Mesothelial cell of epicardium (in vitro differentiated cells): ENCODE measurements at places on chromosomes 6 and 20. TPM values are rescaled to one million over a fixed set of nuclear protein-coding genes. Genes with fewer than 3 reads are reported as not detected.

The HFE gene
- 7.0 to 8.3 TPM (median 8.3 TPM) in 3 replicates for total RNA-seq

The ELOVL5 gene
- 109 to 113 TPM (median 110 TPM) in 3 replicates for total RNA-seq

GRCh38 chr20:51650685-51651134 is 108.2 kb upstream of the NFATC2 start:
- H3K4me1 ChIP-seq = peaks cover 13% of the 10 kb centered on the region
- H3K4me3 ChIP-seq = no peak overlapping the region
- peak overlapping the region; percentile 30 for H3K27ac ChIP-seq
- DNase-seq = no peak

The MYLK4 gene
- 0.86 to 0.97 TPM (median 0.89 TPM) in 3 replicates for total RNA-seq

The ECT2L gene
- total RNA-seq = 0.14 to 0.40 TPM (median 0.40 TPM) in 3 replicates

DNA sequence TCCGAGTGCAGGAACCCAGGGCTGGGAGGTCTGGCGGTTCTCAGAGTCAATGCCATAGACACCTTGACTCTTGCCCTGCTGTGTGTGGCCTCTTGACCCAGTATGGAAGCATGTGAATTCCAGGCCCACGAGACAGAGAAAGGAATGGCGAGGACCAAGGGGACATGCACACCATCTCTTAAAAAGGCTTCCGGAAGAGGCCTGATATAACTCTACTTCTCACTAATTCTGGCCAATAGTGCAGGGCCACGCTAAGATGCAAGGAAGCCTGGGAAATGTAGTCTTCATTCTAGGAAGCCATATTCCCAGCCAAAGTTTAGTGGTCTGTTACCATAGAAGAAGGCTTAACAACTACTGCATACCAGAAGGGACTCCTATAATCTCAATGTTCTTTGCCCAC is 177.0 kb upstream of the KCNG1 start:
- H3K36me3 ChIP-seq = no peaks in the 10 kb centered on the region
- no peak overlapping the region for H3K27ac ChIP-seq
- H3K4me1 ChIP-seq = peaks cover 18% of the 10 kb centered on the region
- no peak for DNase-seq
- no peaks in the 10 kb centered on the region for H3K27me3 ChIP-seq

GRCh38 chr6:14787250-14787649 is 458.6 kb upstream of the JARID2 start:
- peaks cover 35% of the 10 kb centered on the region for H3K4me1 ChIP-seq
- DNase-seq = no peak
- no peaks in the 10 kb centered on the region for H3K36me3 ChIP-seq
- H3K4me3 ChIP-seq = no peak overlapping the region
- H3K27ac ChIP-seq = no peak overlapping the region
- H3K27me3 ChIP-seq = peaks cover 12% of the 10 kb centered on the region

DNA sequence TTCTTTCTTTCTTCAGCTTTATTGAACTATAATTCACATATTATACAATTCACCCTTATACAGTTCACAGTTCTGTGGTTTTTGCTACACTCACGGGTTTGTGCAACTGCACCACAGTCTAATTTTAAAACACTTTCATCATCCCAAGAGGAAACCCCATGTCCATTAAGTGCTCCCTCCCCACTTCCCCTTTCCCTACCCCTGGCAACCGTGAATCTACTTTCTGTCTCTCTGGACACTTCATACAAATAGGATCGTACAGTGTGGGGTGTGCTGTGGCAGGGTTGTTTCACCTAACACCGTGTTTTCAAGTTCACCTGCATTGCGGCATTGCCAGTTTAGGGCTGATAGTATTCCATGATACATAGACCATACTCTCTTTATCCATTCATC is 118.8 kb downstream of the PHACTR3 start:
- H3K4me3 ChIP-seq = no peak overlapping the region
- no peaks in the 10 kb centered on the region for H3K27me3 ChIP-seq
- no peak overlapping the region for H3K27ac ChIP-seq
- no peaks in the 10 kb centered on the region for H3K4me1 ChIP-seq
- DNase-seq = no peak
- H3K36me3 ChIP-seq = no peaks in the 10 kb centered on the region

The SLC4A11 gene
- 1.0 to 2.5 TPM (median 1.9 TPM) in 3 replicates for total RNA-seq

The SPATS1 gene
- not detected in 3 replicates for total RNA-seq

DNA sequence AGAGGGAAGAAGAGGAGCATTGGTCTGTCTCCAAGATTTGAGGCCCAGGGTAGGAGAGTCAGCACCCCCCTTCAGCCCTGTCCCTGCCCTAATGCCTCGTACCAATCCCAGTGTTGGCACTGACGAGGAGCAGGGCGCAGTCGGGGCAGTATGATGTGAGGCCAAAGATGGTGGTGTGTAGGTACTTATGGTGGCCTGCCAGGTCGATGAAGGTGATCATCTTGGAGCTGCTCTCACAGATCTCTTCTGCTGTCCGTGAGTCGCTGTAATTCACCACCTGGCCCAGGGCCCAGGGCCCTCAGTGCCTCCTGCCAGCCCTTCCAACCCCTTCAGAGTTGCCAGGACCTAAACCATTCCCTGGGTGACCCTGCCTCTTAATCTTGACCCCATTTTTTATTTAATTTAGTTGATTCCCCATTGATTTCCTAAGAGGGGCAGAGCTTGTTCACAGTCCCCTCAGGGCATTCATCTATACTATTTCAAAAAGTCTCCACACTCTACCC is 4.2 kb downstream of the GTPBP2 start:
- no peaks in the 10 kb centered on the region for H3K27me3 ChIP-seq
- no peak overlapping the region for H3K4me3 ChIP-seq
- H3K27ac ChIP-seq = no peak overlapping the region
- DNase-seq = no peak
- H3K4me1 ChIP-seq = peaks cover 18% of the 10 kb centered on the region

The PGK2 gene
- not detected in 3 replicates for total RNA-seq

- H3K36me3 ChIP-seq = no peaks in the 10 kb centered on the region
- H3K27me3 ChIP-seq = peaks cover 5% of the 10 kb centered on the region
- no peak overlapping the region for H3K27ac ChIP-seq
- H3K4me1 ChIP-seq = no peaks in the 10 kb centered on the region
- no peak overlapping the region for H3K4me3 ChIP-seq
Measured at GRCh38 chr6:168504366-168504765, 63.4 kb downstream of the SMOC2 start.

DNA sequence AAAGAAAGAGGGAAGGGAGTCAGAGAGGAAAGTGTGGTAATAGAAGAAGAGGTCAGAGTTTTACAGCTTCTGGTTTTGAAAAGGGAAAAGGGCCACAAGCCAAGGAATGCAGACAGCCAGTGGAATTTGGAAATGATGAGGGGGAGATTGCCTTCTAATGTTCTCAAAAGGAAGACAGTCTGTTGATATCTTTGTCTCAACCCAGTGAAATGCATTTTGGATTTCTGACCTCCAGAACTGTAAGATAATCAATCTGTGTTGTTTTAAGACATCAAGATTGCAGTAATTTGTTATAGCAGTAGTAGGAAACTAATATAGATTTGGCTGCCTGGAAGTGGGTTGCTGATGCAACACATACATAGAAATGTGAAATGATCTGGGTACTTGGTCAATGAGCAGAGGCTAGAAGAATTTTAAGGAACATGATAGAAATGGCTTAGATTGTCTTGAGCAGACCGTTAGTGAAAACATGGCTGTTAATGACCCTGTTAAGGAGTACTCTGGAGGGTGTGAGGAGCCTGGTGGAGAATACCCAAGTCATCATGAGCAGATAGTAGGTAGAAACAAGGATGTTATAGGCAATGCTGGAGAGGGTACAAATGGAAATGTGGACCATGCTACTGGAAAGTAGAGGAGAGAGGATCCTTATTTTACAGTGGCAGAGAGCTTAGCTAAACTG is 255.8 kb upstream of the RAB32 start:
- H3K4me1 ChIP-seq = peaks cover 7% of the 10 kb centered on the region
- H3K27ac ChIP-seq = no peak overlapping the region
- no peaks in the 10 kb centered on the region for H3K27me3 ChIP-seq
- H3K36me3 ChIP-seq = no peaks in the 10 kb centered on the region
- DNase-seq = no peak

DNA sequence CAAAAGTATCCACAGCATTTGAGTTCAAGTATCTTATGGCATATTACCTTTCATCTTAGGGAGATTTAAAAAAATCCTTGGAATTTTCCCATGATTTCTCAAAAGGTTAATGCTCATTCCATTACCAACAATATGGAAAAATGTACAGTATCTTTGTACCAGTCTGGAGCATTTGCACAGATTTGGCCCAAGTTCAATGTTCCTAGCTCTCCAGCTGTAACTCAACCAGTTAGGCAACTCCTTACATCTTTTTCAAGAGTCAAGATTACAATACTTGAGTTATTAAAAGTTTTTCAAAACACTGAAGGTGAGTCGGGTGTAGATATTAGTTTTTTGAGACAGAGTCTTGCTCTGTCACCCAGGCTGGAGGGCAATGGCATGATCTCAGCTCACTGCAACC is 1.0 kb downstream of the OR2J2 start:
- H3K4me3 ChIP-seq = no peak overlapping the region
- DNase-seq = no peak
- no peak overlapping the region for H3K27ac ChIP-seq
- H3K27me3 ChIP-seq = peaks cover 28% of the 10 kb centered on the region
- H3K36me3 ChIP-seq = no peaks in the 10 kb centered on the region

GRCh38 chr6:106825156-106825555 is 149.4 kb downstream of the CD24 start:
- H3K36me3 ChIP-seq = no peaks in the 10 kb centered on the region
- H3K4me1 ChIP-seq = peaks cover 20% of the 10 kb centered on the region
- DNase-seq = no peak
- no peak overlapping the region for H3K27ac ChIP-seq
- H3K4me3 ChIP-seq = no peak overlapping the region

The TFAP2A gene
- 62.4 to 63.5 TPM (median 63.4 TPM) in 3 replicates for total RNA-seq

The SLC22A1 gene
- total RNA-seq = 1.8 to 2.4 TPM (median 2.0 TPM) in 3 replicates

DNA sequence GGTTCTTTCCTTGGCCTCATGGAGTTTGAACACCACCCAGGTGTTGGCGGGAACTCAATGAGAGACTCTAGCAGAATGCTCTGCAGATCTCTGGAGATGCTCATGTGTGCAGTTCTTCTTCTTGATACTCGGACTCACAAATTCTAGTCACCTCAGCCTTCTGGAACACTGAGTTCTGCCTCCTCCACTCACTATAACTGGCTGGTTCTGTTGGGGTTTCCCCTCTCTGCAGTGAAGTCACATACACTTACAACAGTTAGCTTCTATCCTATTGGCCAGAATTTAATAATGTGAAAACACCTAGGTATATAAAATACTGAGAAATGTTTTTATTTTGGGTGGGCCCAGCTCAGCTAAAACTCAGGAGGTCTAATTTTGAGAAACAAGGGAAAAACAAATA is 109.6 kb upstream of the HIVEP1 start:
- H3K4me3 ChIP-seq = no peak overlapping the region
- DNase-seq = no peak
- peaks cover 14% of the 10 kb centered on the region for H3K4me1 ChIP-seq

DNA sequence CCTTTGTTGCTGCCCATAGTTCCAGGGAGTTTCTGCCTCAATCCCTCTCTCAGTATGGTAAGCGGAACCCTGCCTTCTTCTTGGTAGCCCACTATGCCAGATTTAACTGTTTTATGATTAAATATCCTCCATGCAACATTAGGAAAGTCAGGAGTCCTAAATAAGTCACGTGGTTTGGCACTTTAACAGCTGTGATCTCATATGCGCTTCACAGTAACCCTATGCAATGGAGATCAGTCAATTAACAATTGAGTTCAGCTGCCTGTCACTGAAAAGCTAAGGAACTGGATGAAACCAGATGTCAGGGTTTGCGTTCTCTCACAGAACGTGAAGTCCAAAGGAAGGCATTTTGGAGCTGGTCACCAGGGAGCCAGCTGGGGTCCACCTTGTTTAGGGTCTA is 81.6 kb downstream of the PSMB1 start:
- H3K4me3 ChIP-seq = no peak overlapping the region
- no peak for DNase-seq
- H3K4me1 ChIP-seq = peaks cover 6% of the 10 kb centered on the region
- H3K27ac ChIP-seq = no peak overlapping the region
- peaks cover 15% of the 10 kb centered on the region for H3K27me3 ChIP-seq

The TREML2 gene
- not detected in 3 replicates for total RNA-seq

The WFDC8 gene
- total RNA-seq = not detected in 3 replicates

DNA sequence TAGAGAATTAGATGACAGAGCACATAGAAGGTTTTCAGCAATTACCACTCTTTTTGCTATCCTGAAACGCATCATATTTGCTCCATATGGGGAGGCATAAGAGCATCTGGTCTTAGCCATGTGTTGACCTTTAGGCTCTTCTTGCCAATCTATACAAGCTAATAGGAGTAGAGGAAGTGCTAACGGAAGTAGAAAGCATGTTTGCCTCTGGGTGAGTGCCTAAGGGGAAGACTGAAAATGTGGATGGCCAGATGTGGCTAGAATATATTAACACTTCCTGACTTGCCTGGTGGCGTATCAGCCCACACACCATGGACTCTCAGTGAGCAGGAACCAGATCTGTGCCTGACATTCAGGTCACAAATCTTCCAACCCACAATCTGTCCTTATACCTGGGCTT is 136.3 kb downstream of the LRRC1 start:
- no peak overlapping the region for H3K27ac ChIP-seq
- H3K27me3 ChIP-seq = no peaks in the 10 kb centered on the region
- no peak for DNase-seq
- H3K36me3 ChIP-seq = peaks cover 4% of the 10 kb centered on the region
- H3K4me1 ChIP-seq = peaks cover 42% of the 10 kb centered on the region

The MED23 gene
- total RNA-seq = 39.3 to 41.9 TPM (median 39.7 TPM) in 3 replicates

The CST2 gene
- 1.2 to 1.7 TPM (median 1.5 TPM) in 3 replicates for total RNA-seq

The CCN6 gene
- total RNA-seq = not detected in 3 replicates
